ENCODE measurements at places on chromosomes 2 and 18. TPM values are rescaled to one million over a fixed set of nuclear protein-coding genes. Genes with fewer than 3 reads are reported as not detected.

Gene NXPH2
- not detected for polyA plus RNA-seq

Gene ZFP36L2
- 20.1 TPM for polyA plus RNA-seq

Gene TNS1
- 41.1 TPM for polyA plus RNA-seq

Gene NPPC
- 0.55 TPM for polyA plus RNA-seq

Gene CDK15
- 15.7 TPM for polyA plus RNA-seq

Gene BCL2L11
- polyA plus RNA-seq: 1.7 TPM

Gene ALMS1
- 20.7 TPM for polyA plus RNA-seq

Gene PSD4
- 0.55 TPM for polyA plus RNA-seq

Gene IL1R1
- polyA plus RNA-seq: 11.3 TPM

Gene TRIP12
- polyA plus RNA-seq: 51.6 TPM

Gene DOK6
- polyA plus RNA-seq: 1.6 TPM

Gene CASP10
- polyA plus RNA-seq: 0.13 TPM

Gene SLC5A6
- 30.6 TPM for polyA plus RNA-seq

Gene SERPINB5
- not detected for polyA plus RNA-seq

Gene HOXD4
- not detected for polyA plus RNA-seq

Gene RNF152
- 7.5 TPM for polyA plus RNA-seq

Gene CERKL
- not detected for polyA plus RNA-seq

Gene G6PC2
- polyA plus RNA-seq: not detected

Gene PJVK
- polyA plus RNA-seq: 2.4 TPM

Gene KCNJ3
- polyA plus RNA-seq: not detected

Gene BOLL
- polyA plus RNA-seq: not detected

Gene DPP10
- not detected for polyA plus RNA-seq

Gene METTL5
- 31.7 TPM for polyA plus RNA-seq

Gene UGT1A3
- not detected for polyA plus RNA-seq

Gene NDUFS1
- polyA plus RNA-seq: 72.1 TPM

Gene TBR1
- 0.06 TPM for polyA plus RNA-seq

Gene REG1B
- not detected for polyA plus RNA-seq

Gene VWC2L
- polyA plus RNA-seq: not detected

All from IMR-90 (cell line).